ENCODE measurements at places on chromosomes 2 and 18. TPM values are rescaled to one million over a fixed set of nuclear protein-coding genes. Genes with fewer than 3 reads are reported as not detected.

SOWAHC gene
- total RNA-seq, result 5.3 TPM

GPAT2 gene
- total RNA-seq, result 7.6 TPM

SCG2 gene
- 1.3 TPM for total RNA-seq

CAPN13 gene
- total RNA-seq, result not detected

ACADL gene
- total RNA-seq, result not detected

SCYGR8 gene
- total RNA-seq, result not detected

HOXD1 gene
- total RNA-seq, result 3.7 TPM

TTN gene
- 4.7 TPM for total RNA-seq

RFTN2 gene
- 4.4 TPM for total RNA-seq

PID1 gene
- total RNA-seq, result 0.53 TPM

DES gene
- total RNA-seq, result not detected

SGPP2 gene
- total RNA-seq, result not detected

DNER gene
- 2.6 TPM for total RNA-seq

RUFY4 gene
- total RNA-seq, result not detected

DOK1 gene
- total RNA-seq, result 19.9 TPM

APLF gene
- total RNA-seq, result 1.5 TPM

CABLES1 gene
- 11.9 TPM for total RNA-seq

TBC1D8 gene
- 32.7 TPM for total RNA-seq

ESPNL gene
- not detected for total RNA-seq

PROKR1 gene
- total RNA-seq, result not detected

FOXD4L1 gene
- not detected for total RNA-seq

YWHAQ gene
- 353 TPM for total RNA-seq

DSG4 gene
- total RNA-seq, result not detected

TNFRSF11A gene
- 6.2 TPM for total RNA-seq

SLC8A1 gene
- 0.34 TPM for total RNA-seq

TFCP2L1 gene
- total RNA-seq, result not detected

ERICH2 gene
- total RNA-seq, result not detected

CAVIN2 gene
- 249 TPM for total RNA-seq

SLC4A3 gene
- total RNA-seq, result not detected

COL6A3 gene
- total RNA-seq, result 4.3 TPM

CAMKMT gene
- total RNA-seq, result 3.8 TPM

G6PC2 gene
- total RNA-seq, result not detected

CTAGE1 gene
- total RNA-seq, result not detected

GLS gene
- 68.4 TPM for total RNA-seq

CNDP1 gene
- total RNA-seq, result not detected

MYO1B gene
- 64.7 TPM for total RNA-seq

REEP1 gene
- total RNA-seq, result 0.40 TPM

MEP1B gene
- total RNA-seq, result not detected

POTEJ gene
- total RNA-seq, result not detected

ARHGAP15 gene
- total RNA-seq, result not detected

SNORC gene
- total RNA-seq, result 1.6 TPM

GKN1 gene
- not detected for total RNA-seq

GCG gene
- not detected for total RNA-seq

RPRM gene
- not detected for total RNA-seq

ZNF396 gene
- total RNA-seq, result not detected

LRRTM4 gene
- total RNA-seq, result not detected

UNC80 gene
- total RNA-seq, result not detected
